ENCODE measurements at places on chromosomes 2 and 18.

DNA sequence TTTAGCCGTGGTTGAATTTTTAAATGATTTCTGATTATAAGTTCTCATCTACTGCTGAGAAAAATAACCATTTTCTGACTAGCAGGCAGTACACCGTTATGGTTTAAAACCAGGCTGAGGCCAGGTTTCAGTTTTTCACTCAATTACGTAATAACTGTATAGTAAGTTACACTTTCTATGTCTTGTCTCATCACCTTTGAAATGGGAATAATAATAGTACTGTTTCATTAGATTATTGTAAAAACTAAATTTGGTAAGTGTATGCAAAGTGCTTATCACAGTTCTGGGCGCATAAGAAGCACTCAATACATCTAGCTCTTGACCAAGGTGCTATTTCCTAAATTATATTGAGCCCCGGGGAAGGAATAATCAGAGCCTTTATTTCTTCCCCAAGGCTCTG is 76.8 kb downstream of the LIMS1 start:
- DNase-seq = no peak

GRCh38 chr2:68726608-68727367 is 7.8 kb upstream of the ARHGAP25 start:
- no peak for DNase-seq

GRCh38 chr2:61619561-61619960 is 81.4 kb upstream of the XPO1 start:
- DNase-seq = no peak

DNA sequence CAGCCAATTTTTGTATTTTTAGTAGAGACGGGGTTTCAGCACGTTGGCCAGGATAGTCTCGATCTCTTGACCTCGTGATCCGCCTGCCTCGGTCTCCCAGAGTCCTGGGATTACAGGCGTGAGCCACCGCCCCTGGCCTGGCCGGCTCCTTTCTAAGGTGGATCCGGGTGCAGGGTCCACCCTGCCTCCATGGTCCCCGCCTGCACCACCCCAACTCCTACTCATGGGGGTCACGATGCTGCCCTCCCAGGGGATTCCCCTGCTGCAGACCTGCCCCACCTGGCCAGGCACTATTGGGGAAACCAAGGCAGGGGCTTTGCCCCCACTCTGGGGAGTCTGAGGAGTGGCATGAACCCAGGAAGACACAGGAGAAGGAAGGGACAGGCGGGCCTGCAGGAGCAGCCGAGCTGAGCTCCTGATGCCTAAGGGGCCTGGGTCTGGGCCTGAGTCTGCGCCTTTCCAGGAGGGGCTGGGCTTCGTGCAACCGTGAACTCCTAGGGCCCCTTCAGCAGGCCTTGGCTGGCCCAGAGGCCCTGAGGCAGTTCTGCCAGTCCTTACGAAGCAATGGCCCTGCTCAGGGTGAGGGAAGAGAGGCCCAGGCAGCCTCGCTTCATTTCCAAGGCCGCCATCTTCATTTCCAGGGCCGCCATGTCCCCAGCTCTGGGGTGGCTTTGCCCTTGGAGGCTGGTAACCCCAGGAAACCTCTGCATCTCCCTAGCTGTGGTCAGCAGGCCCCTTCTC is 67.2 kb upstream of the SMAD7 start:
- DNase-seq = no peak

DNA sequence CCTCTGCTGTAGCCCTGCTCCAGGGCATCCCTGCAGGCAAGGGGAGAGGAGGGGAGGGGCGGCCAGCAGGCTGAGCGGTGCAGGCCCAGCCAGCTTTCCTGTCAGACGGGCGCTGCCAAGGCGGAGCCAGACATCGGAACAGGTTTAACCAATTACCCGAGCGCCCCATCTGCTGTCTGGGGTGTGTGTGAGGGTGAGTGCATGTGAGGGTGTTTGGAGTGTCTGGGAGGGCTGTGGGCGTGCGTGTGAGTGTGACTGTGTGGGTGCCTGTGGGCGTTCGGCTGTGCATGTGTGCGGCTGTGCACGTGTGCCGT is 20.0 kb downstream of the EMX1 start:
- DNase-seq = no peak

DNA sequence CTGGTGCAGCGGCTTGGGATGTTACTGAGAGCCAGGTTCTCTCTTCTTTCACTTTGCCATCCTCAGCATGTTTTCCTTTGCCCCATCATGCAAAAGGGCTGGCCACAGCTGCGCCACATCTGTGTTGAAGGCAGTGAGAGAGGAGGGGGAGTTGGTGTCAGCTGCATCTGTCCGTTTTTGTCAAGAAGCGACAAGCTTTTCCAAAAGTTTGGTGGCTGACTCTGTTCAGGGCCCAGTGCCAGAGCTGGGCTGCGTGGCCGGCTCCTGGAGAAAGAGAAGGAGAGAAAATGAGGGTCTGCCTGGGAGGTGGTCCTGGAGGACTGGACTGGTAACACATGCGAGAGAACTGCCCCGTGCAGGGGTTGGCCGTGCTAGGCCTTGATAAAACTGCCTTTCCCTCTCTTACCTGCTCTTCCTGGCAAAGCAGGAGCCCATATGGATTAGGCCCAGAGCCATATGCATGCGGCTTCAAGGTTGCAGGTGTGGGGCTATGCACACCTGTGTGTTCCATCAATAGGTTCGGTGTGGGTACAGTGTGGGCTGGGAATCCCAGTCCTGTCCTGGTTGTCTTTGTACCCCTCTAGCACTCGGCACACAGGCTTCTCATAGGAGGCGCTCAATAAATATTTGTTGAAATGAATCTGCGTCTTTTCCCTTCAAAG is 9.0 kb downstream of the RNF144A start:
- no peak for DNase-seq

GRCh38 chr2:16882706-16883105 is 217.1 kb upstream of the CYRIA start:
- no peak for DNase-seq

DNA sequence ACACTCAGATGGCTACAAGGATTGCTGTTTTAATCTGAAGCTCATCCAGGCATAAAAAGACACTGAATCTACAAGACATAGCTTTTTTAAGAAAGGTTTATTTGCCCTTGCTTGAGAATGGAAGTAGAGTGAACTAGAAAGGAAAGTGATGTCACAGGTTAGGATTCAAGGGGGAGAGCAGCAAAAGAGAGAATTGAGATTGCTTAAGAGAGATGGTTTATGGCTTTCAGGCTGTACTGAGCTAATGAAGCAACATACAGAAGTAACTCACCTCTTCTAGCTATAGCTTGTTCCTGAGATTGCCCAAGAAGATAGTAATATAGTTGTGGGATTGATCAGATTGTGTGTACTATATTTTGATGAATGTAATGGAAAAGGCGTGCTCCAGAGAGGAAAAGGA is 26.1 kb upstream of the ACVR2A start:
- no peak for DNase-seq

DNA sequence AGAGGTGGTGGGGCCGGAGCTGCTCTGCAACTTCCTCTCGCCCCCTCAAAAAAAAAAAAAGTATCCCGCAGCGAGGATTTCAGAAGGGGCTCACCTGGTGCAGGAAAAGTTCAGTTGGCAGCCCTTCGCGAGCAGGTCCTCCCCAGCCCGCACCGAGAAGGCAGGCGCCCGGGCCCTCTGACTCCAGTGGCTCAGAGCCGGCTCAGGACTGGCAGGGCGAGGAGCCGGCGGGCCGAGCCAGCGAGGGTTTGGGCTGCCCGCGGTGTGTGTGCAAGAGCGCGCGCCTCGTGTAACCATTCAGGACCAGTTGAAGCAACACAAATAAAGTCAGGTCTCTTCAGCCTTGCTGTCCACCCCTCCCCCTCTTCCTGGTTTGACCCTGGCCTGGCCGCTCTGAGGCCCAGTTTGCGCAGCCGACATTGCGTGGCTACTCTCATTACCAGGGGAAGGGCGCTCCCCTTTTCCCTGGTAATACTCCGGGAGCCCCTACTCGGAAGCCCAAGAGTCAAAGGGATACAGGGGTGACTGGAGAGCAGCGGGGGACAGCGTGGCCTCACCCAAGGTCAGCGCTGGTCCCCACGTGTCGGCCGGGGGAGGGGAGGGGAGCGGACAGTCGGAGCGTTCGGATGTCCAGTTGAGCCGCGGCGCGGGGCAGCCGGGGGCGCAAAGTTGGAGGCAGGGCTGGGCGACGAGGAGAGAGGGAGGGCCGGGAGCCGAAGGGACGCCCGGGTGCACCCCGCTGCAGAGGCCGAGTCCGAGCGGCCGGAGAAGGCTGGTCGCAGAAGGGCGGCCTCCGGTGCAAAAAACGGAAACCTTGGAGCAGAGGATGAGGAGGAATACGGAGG is 12.3 kb downstream of the EN1 start:
- DNase-seq = no peak

GRCh38 chr18:44924785-44925499 is 244.3 kb downstream of the SETBP1 start:
- DNase-seq = no peak

DNA sequence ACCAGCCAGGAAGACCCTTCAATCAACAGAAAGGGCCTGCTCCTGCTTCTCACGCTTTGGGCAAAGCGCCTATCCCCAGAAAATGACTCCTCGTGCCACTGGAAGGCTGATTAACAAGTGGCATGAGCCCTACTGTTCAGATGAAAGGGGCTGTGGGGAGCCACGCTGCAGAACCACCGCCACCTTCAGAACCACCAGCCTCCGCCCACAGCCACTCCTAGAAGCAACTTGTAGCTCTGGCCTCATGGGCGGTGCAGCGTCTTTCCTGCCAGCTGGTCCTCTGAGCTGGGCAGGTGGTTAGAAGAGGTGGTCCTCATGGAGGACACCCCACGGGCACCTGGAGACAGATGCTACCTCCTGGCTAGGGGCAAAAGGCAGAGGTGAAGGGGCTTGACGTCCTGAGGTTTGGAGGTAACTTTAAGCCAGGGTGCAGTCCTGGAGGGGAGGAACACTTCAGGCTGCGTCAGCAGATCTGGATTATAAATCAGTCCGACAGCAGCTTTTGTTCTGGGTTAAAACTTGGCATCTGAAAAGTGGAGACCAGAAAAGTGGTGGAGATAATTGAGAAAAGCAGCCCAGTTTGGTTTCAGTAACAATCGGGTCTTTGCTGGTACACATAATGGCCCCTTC is 861 bp upstream of the SEMA4C start:
- peak; percentile 16 for DNase-seq

DNA sequence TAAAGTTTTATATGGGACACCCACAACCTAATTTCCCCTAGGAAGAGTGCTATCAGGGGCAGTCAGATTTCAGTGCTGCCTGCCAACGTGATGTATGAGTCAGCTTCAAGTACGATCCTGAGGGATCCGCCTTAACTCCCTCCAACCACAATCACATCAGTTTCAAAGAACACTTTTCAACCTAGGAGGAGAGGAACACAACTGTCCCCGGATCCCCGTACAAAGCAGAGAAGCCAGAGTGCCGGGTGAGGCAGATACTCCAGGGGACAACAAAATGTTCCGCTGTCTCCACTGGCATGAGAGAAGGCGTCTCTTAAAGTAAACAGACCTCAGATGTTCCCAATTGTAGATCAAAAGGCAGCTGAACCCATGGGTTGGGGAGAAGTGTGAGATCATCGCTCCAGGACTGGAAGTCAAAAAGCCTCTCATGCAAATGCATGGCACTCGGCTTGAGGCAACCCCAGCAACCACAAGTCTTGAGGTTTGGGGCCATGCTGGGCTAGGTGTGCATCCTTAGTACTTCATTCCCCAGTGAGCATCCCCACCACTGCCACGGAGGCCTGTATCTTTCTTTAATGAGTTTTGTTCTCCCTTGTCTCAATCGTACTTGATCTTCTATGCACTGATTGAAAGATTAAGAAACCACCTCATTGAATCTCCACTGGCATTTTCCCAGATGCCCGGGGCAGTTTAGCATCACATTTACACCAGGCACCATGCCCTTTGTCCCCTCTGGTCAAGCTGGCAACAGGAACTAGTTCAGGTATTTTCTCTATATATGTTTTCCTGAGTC is 91.0 kb upstream of the CCBE1 start:
- no peak for DNase-seq

- DNase-seq = peak; percentile 90
Observed at GRCh38 chr2:68774569-68775271, 40.1 kb downstream of the ARHGAP25 start.

DNA sequence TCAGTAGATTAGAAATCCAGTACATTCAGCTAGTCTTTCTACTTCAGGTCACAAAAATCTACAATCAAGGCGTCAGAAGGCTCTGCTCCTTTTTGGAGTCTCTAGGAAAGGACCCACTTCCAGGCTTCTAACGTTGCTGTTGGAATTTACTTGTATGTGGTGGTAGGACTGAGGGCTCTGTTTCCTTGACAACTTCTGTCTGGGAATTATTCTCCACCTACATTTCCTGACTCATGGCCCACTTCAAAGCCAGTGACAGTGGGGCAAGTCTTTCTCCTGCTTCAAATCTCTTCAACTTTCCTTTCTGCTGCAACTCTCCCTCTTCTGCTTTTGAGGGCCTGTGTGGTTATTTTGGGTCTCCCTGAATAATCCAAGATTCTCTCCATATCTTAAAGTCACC is 10.4 kb upstream of the TMX3 start:
- DNase-seq = no peak

GRCh38 chr2:26444236-26444635 is 33.7 kb downstream of the OTOF start:
- DNase-seq = no peak

- DNase-seq = no peak
Observed at GRCh38 chr2:206259376-206260187, 14.9 kb upstream of the ZDBF2 start.

GRCh38 chr18:24928301-24928878 is 423.6 kb downstream of the ZNF521 start:
- DNase-seq = no peak

GRCh38 chr2:118031566-118031965 is 17.7 kb upstream of the CCDC93 start:
- no peak for DNase-seq

GRCh38 chr2:239644011-239644410 is 243.2 kb upstream of the HDAC4 start:
- DNase-seq = peak; percentile 33

GRCh38 chr2:210072922-210073509 is 70.6 kb downstream of the RPE start:
- DNase-seq = peak; percentile 58

- no peak for DNase-seq
Observed at GRCh38 chr2:109288544-109289368, 159.8 kb downstream of the SH3RF3 start.

DNA sequence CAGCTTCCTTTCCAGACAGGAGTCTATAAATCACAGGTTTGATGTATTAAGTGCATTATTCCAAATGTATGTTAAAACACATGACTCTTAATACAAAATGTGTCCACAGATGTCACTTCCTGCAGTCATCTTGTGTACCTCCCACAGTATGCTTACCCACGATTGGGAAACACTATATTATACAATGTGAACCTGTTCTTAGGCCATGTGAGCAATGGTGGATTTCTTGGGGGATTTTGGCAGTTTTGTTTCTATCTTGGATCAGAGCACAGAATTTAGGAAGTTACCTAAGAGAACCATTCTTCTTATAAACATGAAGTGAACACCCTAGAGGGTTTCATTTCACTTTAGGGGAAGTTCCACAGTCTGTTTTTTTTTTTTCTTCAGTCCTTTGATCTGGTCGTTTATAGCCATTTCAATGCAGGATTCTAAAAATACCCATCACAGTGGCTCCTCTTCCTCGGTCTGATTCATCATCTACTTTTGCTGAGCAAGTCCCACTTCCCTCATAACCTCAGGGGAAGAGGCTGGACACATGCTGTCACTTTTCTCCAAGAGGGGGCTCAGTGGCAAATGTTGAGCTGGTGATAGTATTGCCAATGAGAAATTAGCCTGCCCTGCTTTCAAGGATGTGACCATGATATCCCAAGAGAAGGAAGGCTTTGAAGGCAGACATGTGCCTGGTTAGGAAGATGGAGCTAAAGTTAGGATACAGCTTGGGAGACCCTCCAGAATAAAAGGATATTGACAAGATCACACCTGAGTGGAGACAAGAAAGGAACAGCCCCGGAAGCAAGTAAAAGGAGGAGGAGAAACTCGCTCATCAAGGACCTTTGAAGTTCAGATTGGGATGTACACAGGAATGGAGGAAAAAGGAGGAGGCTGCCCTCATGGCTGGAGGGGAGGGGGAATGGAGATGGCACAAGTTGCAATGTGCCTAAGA is 22.6 kb downstream of the PLEK start:
- DNase-seq = no peak
